ENCODE measurements at places on chromosomes 11 and 22. TPM values are rescaled to one million over a fixed set of nuclear protein-coding genes. Genes with fewer than 3 reads are reported as not detected.

PIH1D2 gene
- 0.97 TPM for total RNA-seq

KDELR3 gene
- total RNA-seq = 16.7 TPM

C11orf97 gene
- not detected for total RNA-seq

CARD16 gene
- 83.1 TPM for total RNA-seq

PRG3 gene
- not detected for total RNA-seq

GGTLC3 gene
- not detected for total RNA-seq

OR52I2 gene
- not detected for total RNA-seq

NELL1 gene
- total RNA-seq = not detected

CHEK1 gene
- 28.2 TPM for total RNA-seq

SYCE3 gene
- not detected for total RNA-seq

DNAJB13 gene
- not detected for total RNA-seq

CACNA1I gene
- total RNA-seq = not detected

SSTR3 gene
- total RNA-seq = not detected

RFPL1 gene
- not detected for total RNA-seq

THYN1 gene
- total RNA-seq = 49.2 TPM

OR4A16 gene
- total RNA-seq = not detected

CD3G gene
- not detected for total RNA-seq

PNPLA5 gene
- not detected for total RNA-seq

CALCA gene
- total RNA-seq = not detected

C11orf42 gene
- total RNA-seq = not detected

SCGB1A1 gene
- not detected for total RNA-seq

CREB3L1 gene
- total RNA-seq = 0.25 TPM
